ENCODE measurements at places on chromosomes 2 and 18.

- no peak for DNase-seq
These were observed 197.5 kb upstream of the FN1 start for GRCh38 chr2:215633360-215633759.

GRCh38 chr18:78482378-78482777, 497.2 kb upstream of the SALL3 start:
- no peak for DNase-seq

DNA sequence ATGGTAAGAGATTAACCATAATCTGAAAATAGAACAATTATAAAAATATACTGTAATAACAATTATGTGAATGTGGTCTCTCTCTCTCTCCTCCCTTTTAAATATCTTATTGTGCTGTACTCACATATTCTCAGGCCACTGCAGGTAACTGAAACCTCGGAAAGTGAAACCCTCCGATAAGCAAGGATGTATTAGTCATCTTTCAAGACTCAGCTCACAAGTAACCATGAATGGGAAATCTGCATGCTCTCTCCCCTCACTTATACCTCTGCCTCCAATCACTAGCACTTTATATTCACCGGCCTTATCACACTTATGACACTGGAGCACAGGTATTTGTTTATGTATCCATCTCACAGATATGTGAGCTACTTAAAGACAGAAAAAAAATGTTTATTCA, 139.7 kb downstream of the LRP2 start:
- no peak for DNase-seq

- no peak for DNase-seq
These were observed 33.1 kb downstream of the IRS1 start for GRCh38 chr2:226766352-226767055.

GRCh38 chr2:45102579-45103117, 93.4 kb upstream of the SIX2 start:
- no peak for DNase-seq

GRCh38 chr2:98086491-98087446, at the start of gene VWA3B:
VWA3B (plus strand) TSS chr2:98087167; CDS start chr2:98093093, 5,926 bp downstream.
- DNase-seq = no peak

DNA sequence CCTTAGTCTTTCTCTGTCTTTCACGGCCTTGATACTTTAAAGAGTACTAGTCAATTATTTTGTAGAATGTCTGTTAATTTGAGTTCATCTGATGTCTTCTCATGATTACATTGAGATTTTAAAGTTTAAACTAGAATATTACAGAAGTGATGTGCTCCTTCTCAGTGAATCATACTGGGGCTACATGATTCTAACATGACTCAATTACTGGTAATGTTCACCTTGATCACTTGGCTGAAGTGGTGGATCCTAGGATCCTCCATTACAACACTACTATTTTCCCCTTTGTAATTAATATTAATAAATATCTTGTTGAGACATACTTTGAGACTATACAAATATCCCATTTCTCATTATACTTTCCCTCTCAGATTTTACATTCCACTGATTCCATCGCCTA, 148.5 kb downstream of the CAMKMT start:
- no peak for DNase-seq

DNA sequence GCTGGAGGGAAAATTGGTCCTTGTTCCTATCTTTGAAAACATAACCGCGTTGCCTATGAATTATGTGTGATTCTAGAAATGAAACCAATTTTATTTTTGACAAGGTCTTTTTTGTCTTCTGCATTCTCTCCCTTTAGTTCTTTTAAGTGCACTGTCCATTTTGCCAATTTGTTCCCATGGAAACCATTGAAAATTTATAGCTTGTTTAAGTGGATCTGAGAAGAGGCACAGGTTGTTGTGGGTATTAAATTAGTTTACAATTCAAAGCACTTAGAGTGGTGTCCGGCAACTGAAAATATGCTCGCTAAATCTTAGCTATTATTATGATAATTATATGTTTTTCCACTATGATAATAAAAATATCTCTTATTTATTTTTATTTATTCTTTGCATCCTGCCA, 107.5 kb upstream of the FSHR start:
- no peak for DNase-seq

DNA sequence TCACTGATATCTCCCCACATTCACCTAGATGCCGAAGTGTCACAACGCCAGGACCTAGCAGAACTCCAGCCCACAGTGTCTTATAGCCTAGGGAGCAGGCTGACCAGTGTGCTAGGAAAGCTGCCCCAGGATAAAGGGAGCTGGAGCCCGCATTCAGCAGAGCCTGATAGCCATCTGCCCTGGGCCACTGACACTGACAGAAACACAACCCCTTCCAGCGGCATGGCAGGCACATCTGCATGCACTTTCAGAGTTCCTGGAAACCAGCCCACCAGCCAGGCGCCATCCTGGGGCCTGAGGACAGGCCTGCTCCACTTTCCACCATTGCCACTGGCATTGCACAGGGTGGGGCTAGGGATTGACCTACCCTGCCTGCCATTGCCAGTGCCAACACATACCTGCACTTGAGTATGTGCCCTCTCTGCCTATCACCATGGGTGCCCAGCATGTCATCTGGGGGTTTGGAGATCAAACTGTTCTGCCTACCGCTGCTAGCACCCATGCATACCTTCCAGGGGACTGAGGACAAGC, 290.1 kb upstream of the KLHL14 start:
- DNase-seq = no peak

DNA sequence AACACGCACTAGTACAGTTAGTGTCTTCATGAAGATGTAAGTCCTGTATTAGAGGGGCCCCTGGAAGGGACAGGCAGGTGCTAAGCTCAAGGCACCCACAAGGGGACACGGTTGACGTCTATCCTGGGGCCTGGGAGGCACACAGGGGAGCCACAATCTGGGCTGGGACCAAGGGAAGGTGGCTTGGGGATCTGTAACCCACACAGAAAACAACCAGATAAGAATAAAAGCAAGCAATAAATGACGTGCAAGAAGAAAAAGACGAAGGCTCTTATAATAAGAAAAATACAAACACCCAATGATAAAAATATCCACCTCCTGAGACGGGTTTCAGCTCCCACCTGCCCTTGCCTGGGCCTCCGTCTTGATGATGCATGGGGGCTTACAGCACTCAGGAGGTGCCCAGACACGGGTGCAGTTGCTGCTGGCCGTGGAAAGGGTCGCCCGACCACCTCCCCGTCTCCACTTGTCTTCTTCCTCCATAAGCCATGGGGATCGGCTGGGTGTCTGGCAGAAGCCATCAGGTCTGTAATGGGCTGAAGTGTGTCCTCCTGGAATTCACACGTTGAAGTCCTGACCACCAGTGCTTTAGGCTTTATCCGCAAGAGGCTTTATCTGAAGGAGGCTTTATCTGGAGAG, 73.9 kb downstream of the TWIST2 start:
- DNase-seq = no peak

- DNase-seq = no peak
These were observed 195.8 kb upstream of the SPRED2 start for GRCh38 chr2:65628156-65628555.

DNA sequence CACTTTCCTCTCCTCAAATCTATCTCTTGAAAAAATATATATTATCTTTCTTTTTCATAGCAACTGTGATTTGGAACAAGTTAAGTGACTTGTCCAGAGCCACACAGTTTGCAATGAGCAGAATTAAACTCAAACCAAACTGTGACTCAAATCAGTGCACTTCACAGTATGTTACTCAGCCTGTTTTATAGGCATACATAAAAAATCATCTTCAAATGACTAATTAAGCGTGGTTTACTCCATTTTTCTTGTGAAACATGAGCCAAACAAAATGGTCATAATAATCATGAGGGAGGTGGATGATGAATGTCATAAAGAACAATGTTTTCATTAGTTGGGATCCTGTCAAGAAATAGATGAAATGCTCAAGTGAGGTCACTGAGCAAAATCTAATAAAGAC, 6.1 kb upstream of the CCDC178 start:
- DNase-seq = no peak

DNA sequence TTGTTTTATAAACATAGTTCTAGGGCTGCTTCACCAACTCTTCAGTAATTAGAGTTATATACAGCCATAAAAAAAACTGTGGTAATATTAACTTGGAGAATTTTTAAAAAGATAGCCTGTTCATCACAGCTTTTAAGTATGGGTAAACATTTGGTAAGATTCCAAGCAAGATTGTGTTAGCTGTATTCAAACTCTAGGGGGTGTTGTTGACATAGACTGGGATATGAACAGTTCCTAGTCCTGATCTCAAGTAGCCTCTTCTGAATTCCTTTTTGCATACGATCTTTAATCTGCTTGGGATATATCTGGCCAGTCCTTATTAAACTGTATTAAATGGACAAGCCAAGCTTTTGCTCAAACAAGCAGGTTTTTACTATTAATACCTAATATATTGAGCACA, 13.4 kb downstream of the NOP58 start:
- no peak for DNase-seq

- no peak for DNase-seq
These were observed 17.5 kb upstream of the FAHD2A start for GRCh38 chr2:95384854-95385569.

DNA sequence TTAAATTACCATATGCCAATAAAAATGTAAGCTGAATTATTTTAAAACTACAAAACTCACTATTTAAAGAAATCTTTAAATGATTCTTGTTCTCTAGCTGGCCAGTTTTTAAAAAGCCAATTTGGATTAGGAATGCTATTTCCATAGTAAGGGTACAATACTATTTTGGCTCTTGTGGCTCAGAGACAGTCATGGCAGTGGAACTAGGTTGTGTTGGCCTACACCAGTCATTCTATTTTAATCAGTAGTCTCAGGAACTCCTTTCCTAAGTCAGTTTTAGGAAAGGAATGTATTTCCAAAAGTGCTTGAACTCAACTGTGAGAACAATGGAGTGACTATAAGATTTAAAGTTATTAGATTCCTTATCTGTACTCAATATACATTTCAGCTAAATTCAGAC, 5.9 kb downstream of the BOLL start:
- no peak for DNase-seq

- no peak for DNase-seq
These were observed 59.1 kb downstream of the ARL4C start for GRCh38 chr2:234437642-234438304.

DNA sequence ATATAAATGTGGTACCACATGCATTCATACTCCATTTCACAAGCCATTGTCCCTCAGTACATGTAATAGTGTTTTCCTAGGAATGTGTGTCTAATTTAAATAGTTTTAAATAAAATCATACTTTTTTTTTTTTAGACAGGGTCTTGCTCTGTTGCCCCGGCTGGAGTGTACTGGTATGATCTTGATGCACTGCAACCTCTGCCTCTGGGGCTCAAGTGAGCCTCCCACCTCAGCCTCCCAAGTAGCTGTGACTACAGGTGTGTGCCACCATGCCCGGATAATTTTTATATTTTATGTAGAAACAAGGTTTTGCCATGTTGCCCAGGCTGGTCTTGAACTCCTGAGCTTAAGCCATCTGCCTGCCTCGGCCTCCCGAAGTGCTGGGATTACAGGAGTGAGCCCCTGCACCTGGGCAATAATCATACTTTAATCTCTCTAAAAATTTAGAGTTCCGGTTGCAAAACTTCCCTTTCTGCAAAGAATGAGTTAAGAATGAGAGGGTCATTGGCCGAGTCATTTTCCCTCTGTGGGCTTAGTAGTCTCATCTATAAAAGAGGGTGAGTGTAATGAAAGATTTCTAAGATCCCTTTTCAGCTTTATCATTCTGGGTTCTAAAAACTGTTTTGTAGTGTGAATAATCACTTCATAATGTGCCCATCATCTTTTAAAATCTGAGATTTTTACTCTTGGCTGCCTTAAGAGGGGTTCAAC, 116.0 kb upstream of the PELI1 start:
- no peak for DNase-seq

DNA sequence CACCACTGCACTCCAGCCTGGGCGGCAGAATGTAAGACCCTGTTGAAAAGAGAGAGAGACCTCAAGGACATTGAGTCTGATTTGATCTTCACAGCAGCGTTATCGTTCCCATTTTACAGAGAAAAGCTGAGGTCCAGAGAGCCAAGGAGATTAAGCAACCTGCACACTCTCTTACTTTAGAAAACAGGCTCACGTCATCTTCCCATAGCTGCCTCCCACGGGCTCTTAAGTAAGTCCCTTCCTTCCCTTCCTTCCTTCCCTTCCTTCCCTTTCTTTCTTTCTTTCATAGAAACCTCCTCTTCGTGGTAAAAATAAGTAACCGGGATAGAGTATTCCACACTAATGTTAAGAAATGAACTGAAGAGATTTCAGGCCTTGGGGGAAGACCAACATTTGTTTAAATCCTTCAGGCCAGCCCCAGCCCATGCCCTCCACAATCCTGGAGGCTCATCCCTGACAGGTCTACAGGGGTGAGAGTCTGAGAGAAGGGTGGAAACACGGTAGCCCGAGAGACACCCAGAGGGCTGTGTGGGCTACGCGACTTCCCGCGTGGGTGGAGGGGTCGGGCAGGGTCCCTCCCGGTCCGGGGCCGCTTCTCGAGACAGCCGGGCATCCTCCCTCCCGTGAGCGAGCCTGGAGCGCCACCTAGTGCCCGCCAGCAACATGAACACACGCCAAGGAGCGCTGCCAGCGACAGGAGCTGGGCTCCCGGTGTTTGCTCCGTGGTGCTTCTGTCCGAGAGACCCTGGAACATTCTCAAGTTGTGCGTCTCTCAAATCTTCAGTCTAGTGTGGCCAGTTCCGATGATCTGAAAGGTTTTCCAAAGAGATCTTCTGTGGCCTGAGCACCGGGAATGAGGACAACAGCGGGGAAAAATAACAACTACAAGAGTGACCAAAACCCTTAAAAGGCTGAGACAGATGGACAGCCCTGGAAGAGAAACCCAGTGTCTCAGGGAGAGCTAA, 160.3 kb downstream of the INO80D start:
- DNase-seq = peak; percentile 38

DNA sequence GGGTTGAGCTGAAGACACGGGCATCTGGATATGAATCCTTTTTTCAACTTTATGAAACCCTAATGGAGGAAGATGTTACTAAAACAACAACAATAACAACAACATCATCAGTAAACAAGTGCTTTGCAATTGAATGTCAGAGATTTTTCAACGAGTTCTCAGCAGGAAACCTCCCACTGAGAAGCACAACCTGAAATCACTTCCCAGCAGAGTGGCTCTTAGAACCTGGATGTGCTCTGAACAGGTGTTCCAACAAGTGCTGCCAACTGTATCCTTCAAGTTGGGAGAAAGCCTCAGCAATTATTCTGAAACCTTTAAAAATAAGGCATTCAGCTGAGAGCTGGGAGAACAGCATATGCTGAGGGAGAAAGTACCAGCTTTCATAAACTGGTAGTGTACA, 1622.7 kb upstream of the CELF4 start:
- no peak for DNase-seq
